Activated T-helper 1 cell treated with anti-CD3 and anti-CD28 coated beads, Interleukin-2, amount 50 U/mL, for 16 hours (primary cell): ENCODE measurements at places on chromosomes 2 and 18.

DNA sequence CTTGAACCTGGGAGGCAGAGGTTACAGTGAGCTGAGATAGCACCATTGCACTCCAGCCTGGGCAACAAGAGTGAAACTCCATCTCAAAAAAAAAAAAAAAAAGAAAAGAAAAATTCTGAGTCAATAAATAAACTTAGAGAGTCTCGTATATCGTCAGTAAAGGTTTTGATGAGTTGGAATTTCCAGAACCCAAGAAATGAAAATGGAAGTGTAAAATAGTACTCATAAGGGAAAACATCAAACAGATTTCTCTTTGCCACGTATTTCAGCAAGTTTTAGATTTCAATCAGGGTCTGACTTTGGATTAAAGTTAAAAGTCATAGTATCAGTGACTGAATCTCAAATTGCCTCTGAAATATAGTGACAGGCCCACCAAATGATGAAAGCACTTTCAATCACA lies 71.4 kb upstream of the SPOPL start:
- no peak for DNase-seq

GRCh38 chr18:3148930-3149535 lies 70.7 kb downstream of the MYOM1 start:
- DNase-seq: no peak

DNA sequence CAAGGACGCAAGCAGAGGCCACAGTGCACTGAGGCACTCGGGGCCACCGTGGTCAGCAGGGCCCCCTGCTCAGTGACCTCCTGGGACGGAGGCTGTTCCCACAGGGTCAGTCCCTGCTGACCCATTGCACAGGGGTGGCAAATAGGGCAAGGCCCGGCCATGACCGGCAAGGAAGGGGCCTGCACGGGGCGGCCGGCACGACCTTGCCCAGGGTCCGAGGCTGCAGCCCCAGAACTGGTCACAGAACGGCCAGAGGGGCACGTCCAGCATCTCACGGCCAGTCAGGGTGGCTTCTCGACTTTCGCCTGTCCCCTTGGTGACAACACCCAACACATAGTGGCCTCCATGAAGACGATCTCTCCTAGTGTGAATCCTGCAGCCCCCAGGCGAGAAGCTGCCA lies 27.6 kb upstream of the OTOS start:
- no peak for DNase-seq

- DNase-seq: no peak
Observed at GRCh38 chr18:29181151-29181901, 1004.4 kb upstream of the CDH2 start.

- no peak for DNase-seq
Observed at GRCh38 chr2:237297421-237298150, 116.4 kb downstream of the COL6A3 start.

- no peak for DNase-seq
Observed at GRCh38 chr2:177143444-177143843, 69.2 kb upstream of the HNRNPA3 start.

- no peak for DNase-seq
Observed at GRCh38 chr2:179579800-179580199, 281.6 kb downstream of the ZNF385B start.

- DNase-seq: no peak
Observed at GRCh38 chr2:105739426-105739825, 5.3 kb upstream of the NCK2 start.

DNA sequence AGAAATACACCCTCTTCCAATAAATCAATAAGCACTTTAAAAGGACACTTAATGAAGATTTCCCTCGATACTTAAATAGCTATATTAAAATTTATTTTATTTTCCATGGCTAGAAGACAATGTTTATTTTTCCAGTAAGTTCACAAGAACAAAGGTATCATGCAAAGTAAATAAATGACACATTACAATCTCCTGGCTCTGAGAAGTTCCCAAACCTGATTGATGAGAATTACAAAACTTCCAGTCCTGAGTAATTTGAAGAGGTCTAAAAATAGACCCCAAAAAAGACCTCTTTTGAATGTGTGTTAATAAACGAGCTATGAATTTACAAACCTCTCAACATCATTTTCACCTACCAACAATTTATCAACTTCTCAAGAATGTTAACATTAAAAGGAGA lies 1.5 kb upstream of the PEX13 start:
- DNase-seq: no peak

DNA sequence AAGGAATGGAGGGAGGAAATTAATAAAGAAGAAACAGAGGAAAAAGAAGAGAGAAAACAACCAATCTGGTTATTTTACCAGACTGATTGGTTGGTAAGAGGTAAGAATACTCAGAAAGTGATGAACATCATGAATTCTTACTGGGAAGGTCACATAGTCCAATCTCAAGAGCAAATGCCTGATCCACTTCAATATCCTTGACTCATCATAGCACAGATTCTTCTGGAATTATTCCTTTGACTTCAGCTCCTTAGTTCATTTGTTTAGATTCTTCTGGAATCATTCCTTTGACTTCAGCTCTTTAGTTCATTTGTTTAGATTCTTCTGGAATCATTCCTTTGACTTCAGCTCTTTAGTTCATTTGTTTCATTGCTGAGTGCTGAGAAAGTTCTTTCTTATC lies 2030.6 kb upstream of the CELF4 start:
- no peak for DNase-seq

DNA sequence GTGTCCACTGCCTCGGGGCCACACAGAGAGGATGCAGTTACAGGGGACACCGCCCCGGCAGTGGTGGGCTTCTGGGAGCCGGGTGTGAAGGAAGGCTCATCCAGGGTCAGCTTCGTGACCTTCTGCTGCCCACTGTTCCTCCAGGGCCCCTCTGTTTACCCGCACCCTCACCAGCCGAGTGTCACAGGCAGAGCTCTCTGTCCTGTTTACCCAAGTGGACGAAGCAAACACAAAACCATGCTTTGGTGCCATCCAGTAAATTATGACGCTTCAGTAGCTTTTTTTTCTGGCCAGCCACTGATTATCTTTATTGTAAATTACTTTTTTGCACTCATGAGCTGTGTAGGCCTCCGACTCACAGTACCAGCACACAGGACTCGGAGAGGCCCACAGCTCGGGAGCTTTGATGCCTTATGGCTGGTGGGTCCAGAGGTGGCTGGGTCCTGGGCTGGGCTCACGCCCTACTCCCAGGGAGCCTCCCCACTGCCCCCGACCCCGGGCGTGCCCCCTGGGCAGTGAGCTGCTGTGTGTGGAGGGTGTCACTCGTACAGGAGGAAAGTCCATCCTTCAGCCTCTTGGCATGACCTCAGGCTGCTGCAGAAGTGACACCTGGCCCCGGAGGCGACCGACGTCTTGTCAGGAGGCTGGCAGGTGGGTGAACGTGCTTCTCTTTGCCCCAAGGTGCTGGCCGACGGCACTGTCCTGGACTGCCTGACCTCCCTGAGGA lies 9.8 kb downstream of the D2HGDH start:
- no peak for DNase-seq

DNA sequence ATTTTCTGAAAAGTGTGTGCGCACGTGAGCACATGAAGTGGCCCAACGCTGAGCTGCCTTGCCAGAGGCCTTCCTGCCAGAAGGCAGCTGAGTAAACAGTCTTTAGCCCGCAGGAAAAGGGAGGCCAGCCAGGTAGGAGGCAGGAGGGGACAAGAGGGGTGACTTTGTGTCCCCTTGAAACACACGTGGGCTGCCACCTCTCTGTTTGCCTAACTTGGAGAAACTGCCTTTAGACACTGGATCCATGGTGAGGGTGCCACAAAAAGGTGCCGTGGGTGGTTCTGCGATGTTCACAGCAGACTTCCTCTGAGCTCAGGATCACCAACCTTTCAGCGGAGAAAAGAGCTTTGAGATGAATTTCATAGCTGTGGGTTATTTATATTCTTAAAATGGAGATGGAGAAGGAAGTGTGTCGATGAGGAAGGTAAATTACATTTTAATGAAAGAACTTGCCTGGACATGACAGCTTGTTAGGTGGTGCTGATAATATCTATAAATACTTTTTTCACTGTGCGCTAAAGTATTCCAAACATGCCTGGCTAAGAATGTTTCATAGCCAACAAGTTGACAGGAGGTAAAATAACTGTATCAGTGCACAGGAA lies 36.6 kb upstream of the ASB1 start:
- DNase-seq: no peak

- no peak for DNase-seq
Observed at GRCh38 chr2:75589391-75590105, 28.8 kb upstream of the EVA1A start.

GRCh38 chr2:220533485-220533884 lies 906.1 kb downstream of the SLC4A3 start:
- no peak for DNase-seq

DNA sequence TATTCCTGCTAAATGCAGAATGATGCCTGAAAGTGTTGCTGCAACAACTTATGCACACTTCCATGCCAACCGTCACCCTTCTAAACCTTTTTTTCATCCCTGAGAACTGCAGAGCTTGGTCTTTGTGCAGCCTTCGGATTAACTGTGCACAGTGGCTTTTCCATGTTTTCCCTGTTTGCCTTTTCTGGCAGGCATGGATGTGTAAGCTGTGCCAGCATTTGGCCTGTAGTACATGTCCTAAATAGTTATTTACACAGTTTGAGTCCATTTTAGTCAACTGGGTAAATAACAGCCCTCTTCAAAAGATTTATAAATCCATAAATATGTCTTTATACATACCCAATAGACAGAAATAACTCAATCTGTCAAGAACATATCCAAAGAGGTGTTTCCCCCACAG lies 31.5 kb downstream of the MEIS1 start:
- no peak for DNase-seq

DNA sequence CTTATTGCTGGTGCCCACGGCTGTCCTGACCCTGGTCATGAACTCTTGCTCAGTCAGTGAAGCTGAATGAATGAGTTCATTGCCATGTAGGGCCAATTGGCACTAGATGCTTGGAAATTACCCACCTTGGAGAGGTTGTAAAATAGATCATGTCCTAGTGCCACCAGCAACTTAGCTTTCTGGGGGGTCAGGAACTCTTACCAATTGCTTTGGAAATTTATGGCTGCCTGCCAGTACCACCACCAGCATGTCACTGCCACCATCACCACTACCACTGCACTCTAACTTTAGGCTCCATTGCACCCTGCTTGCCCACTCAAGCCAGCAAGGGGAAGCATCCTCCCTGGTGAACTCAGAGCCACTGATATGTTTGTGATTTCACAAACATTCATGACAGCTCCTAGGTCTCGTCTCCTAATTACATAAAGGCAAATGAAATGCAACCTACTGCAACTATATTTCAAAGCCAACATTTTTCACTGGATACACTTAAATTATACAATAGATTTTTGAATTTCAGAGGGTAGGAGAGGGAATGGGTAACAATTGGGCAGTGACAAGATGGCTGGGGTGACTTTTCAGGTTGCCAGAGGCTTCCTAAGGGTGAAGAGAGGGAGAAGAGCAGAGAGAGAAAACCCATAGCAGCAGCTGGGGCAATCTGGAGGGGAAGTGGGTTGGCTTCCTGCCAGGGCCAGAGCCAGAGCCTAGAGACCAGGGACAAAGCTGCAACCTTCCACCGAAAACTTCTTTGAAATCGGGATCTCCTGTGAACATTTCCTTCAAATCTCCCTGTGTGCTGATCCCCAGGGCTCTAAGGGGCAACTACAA lies 3.5 kb upstream of the EMILIN1 start:
- no peak for DNase-seq

- no peak for DNase-seq
Observed at GRCh38 chr18:62280786-62281185, 44.3 kb upstream of the TNFRSF11A start.

GRCh38 chr18:39191931-39192330 lies 1626.3 kb upstream of the CELF4 start:
- DNase-seq: no peak

- no peak for DNase-seq
Observed at GRCh38 chr18:52313213-52313612, 26.8 kb upstream of the DCC start.

DNA sequence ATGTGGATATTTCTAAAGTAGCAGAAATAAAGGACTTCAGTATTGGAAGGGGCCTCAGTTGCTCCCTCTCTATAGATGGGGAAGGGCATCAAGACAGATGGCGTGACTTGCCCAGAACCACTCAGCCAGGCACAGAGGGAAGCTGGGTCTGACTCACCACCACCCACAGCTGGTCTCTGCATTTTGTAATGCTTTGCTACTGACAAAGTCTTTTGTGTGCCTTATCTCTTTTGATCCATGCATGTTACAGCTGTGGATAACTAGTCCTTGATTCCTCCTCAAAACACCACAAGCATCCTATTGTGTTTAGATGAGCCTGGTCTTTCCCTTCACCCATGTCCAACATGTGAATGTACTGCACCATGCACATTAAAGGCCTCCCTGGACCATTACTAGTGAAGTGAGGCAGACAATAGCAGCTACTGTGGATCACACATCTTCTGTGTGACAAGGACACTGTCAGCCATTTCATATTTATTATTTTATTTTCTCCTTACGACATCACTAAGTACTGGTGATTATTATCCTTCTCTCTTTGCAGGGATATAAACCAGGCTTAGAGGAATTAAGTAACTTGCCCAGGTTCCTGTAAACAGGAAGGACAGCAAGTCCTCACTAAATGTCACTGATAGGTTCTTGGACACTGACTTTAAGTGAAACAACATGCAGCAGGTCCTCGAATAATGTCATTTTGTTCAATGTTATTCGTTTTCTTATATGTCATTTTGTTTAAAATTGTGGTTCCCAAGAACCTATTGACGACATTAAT lies 29.6 kb upstream of the IL37 start:
- DNase-seq: no peak

DNA sequence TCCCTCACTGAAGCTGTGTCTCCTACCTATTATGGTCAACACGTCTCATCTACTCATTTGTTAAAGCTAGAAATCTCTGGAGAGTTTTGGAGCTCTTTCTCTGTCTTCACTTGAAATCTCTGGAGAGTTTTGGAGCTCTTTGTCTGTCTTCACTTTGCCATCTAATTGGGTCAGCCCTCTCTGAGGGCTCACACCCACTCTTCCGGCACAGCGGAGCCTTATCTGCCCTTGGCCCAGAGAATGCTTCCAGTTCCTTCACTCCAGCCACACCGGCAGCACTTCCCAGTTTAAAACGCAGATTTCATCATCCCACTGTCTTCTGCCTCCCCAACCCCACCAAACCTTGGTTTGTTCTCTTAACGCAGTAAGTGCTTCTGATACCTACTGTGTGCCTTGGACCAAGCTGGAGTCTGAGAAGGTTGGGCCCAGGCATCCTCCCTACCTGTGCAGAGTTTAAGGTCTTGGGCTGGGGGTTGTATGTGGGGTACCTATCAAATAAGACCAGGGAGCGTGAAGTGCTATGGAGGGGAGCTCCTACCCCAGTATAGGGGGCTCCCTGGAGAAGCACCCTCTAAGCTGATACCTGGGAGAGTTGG lies 5.0 kb downstream of the HPCAL1 start:
- DNase-seq: no peak
